ENCODE measurements at places on chromosomes 11 and 22. TPM values are rescaled to one million over a fixed set of nuclear protein-coding genes. Genes with fewer than 3 reads are reported as not detected.

GRCh38 chr11:124749912-124750311 is 2.1 kb downstream of the VSIG2 start:
- H3K27ac ChIP-seq: no peak overlapping the region
- no peak overlapping the region for H3K4me3 ChIP-seq
- no peak for DNase-seq
- peaks cover 32% of the 10 kb centered on the region for H3K4me1 ChIP-seq
- peaks cover 100% of the 10 kb centered on the region for H3K27me3 ChIP-seq
- H3K36me3 ChIP-seq: no peaks in the 10 kb centered on the region

GRCh38 chr11:27174021-27174420 is 133.4 kb downstream of the BBOX1 start:
- H3K4me3 ChIP-seq: no peak overlapping the region
- H3K36me3 ChIP-seq: no peaks in the 10 kb centered on the region
- H3K27ac ChIP-seq: no peak overlapping the region
- H3K27me3 ChIP-seq: no peaks in the 10 kb centered on the region
- no peak for DNase-seq

GRCh38 chr11:124194293-124195188 is 11.4 kb downstream of the OR10D3 start:
- H3K27me3 ChIP-seq: no peaks in the 10 kb centered on the region
- H3K36me3 ChIP-seq: no peaks in the 10 kb centered on the region
- DNase-seq: peak; percentile 78

DNA sequence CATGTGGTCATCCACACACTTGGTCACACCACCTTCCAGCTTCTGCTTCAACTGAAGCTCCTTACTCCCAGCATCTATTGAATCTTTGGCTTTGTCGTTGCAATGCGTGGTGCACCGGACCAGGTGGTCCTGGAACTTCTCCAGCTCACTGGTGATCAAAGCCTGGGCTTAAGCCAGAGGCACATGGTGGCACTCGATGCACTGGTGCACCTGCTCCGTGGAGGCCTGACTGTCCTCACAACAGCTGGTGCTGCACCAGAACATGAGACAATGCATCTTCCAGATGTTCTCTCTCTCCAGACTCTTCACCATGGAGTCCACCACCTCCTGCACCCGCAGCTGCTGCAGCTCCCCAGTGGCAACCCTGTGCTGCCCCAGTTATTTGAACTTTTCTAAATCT is 56.0 kb downstream of the CELSR1 start:
- H3K36me3 ChIP-seq: no peaks in the 10 kb centered on the region
- H3K4me3 ChIP-seq: no peak overlapping the region
- no peak overlapping the region for H3K27ac ChIP-seq
- DNase-seq: no peak

DNA sequence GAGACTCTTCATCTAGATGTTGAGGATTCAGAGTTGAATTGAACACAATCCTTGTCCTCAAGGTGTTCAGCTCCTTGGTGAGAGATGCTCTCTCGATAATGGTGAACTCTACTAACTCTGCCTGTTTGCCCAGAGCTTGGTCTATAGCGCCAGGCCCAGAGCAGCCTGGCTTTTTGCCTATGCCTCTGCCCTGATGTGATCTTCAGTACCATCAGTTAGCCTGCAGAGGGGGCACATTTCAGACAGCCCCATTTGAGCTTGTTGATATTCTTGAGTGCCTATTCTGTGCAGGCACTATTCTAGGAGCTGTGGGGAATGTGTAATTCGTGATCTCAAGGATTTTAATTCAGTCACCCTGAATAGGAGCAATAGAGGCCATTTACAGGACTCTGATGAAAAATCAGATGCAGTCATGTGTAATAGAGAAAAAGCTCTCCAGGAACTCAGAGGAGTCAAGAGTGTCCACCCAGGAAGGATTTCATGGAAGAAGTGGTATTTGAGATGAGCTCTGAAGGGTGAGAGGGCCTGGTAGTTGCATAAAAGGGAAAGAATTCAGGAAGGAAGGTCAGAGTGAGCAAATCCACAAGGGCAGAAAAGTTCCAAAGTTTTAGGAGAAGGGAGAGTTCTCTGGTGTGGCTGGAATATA is 19.3 kb downstream of the GTPBP1 start:
- peaks cover 88% of the 10 kb centered on the region for H3K36me3 ChIP-seq
- H3K27me3 ChIP-seq: no peaks in the 10 kb centered on the region
- no peaks in the 10 kb centered on the region for H3K4me1 ChIP-seq
- H3K4me3 ChIP-seq: no peak overlapping the region

DNA sequence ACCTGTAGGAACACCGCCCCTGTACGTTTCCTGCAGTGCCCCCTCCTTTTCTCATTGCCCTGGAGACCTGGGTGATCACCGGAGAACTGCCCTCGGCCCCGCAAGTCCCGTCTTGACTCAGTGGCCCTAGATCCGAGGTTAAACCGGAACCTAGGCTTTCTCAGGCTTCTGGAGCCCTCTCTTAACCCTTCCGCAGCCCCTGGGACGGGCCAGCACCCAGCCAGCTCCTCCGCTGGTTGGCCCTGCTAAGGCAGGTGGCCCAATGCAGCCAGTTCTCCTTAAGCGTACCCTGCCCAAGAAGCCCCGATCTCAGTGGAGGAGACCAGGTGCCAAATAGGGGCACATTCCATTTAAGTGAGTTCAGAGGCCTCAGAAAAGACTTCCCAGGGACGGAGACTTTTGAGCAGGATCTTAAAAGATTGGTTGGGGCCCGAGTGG is 776 bp downstream of the NLRX1 start:
- no peaks in the 10 kb centered on the region for H3K27me3 ChIP-seq
- H3K27ac ChIP-seq: peak overlapping the region; percentile 75
- peak overlapping the region; percentile 69 for H3K4me3 ChIP-seq
- H3K36me3 ChIP-seq: peaks cover 9% of the 10 kb centered on the region

GRCh38 chr11:79262221-79262620 is 178.6 kb downstream of the TENM4 start:
- peak overlapping the region; percentile 59 for H3K27ac ChIP-seq
- H3K4me1 ChIP-seq: peaks cover 28% of the 10 kb centered on the region

DNA sequence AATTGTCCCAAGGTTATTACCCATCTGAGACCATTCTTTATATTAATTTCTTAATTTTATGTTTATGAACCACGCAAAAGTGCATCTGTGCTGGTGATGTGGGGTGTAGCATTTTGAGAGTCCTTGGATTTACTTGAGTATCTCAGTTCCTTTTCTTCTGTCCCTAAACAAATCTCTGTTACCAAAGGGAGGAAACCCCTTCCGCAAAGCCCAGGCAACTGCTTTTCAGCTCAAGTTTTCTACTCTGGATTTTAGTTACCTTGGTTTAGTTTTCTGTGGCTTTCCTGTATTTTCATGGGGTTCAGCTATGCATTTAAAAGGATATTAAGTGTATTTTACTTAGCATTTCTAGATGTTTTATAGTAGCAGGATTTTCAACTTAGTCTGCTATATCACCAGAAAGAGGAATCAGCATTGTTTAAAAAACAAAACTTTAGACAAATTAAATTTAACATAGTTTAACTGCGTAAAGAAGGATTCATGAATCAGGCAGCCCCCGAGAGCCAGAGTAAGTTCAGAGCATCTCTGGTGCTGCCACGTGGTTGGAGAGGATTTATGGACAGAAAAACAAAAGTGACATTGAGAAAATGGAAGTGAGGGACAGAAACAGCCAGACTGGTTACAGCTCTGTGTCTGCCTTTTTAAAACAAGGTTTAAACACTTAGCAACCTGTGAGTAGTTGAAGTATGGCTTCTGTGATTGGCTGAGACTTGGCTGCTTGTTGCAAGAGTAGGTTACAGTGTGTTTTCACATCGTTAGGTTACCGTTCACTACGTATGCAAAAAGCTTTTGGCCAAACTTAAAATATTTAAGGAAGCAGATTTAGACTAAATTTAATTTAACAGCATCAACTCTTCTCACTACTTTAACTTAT is 9.6 kb downstream of the ADM start:
- no peak overlapping the region for H3K4me3 ChIP-seq
- DNase-seq: peak; percentile 74
- peaks cover 16% of the 10 kb centered on the region for H3K4me1 ChIP-seq
- H3K27ac ChIP-seq: no peak overlapping the region
- H3K27me3 ChIP-seq: peaks cover 7% of the 10 kb centered on the region

DNA sequence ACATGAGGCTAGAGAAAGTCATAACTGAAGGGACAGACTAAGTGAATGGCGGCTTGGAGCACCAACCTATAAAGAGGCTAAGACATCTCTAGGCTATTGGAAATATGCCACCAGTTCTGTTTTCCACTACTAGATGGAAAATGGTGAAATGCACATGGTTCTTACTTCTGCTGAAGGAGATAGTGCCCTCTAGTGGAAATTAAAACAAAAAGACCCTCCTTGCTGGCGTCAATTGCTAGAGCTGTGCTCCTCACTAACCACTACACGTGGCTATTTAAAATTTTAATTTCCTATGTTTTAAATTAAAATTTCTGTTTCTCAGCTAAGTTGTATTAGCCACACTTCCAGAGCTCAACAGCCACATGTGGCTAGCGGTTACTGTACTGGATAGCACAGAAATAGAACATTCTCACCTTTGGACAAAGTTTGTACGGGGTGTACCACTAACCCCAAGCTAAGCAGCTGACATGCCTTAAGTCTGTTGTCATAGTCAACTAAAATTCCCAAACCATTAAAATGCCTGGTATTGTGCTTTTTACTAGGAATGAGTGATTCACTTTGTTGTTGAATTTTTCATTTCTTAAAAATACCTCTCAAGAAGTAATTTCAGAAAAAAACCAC is 34.1 kb upstream of the CALCA start:
- DNase-seq: peak; percentile 2
- H3K36me3 ChIP-seq: no peaks in the 10 kb centered on the region
- H3K27me3 ChIP-seq: no peaks in the 10 kb centered on the region
- H3K4me3 ChIP-seq: no peak overlapping the region
- H3K27ac ChIP-seq: no peak overlapping the region
- no peaks in the 10 kb centered on the region for H3K4me1 ChIP-seq

- H3K27me3 ChIP-seq: no peaks in the 10 kb centered on the region
- H3K36me3 ChIP-seq: no peaks in the 10 kb centered on the region
- no peak for DNase-seq
- no peaks in the 10 kb centered on the region for H3K4me1 ChIP-seq
- no peak overlapping the region for H3K27ac ChIP-seq
- no peak overlapping the region for H3K4me3 ChIP-seq
Measured at GRCh38 chr11:121810291-121810690, 305.7 kb downstream of the BLID start.

DNA sequence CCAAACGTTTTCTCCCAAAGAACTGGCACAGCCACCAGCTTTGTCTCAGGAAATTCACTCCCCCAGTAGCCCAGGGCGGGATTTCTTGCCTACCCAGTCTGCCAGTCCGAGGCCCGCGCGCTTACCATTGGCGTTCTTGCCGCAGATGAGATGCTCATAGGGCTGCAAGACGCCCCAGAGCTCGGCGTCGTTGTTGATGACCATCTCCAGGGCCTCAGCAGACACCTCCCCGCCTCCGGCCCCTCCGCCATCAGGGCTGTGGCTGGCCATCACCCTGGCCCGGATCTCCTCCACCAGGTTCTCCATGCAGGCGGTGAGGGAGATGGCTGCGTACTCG is 1.3 kb downstream of the ABTB2 start:
- no peaks in the 10 kb centered on the region for H3K36me3 ChIP-seq
- DNase-seq: no peak
- peaks cover 29% of the 10 kb centered on the region for H3K4me1 ChIP-seq
- peak overlapping the region; percentile 68 for H3K4me3 ChIP-seq

- no peak for DNase-seq
- no peak overlapping the region for H3K27ac ChIP-seq
- H3K36me3 ChIP-seq: no peaks in the 10 kb centered on the region
- H3K27me3 ChIP-seq: no peaks in the 10 kb centered on the region
Measured at GRCh38 chr11:103007521-103007920, 52.0 kb upstream of the MMP13 start.

DNA sequence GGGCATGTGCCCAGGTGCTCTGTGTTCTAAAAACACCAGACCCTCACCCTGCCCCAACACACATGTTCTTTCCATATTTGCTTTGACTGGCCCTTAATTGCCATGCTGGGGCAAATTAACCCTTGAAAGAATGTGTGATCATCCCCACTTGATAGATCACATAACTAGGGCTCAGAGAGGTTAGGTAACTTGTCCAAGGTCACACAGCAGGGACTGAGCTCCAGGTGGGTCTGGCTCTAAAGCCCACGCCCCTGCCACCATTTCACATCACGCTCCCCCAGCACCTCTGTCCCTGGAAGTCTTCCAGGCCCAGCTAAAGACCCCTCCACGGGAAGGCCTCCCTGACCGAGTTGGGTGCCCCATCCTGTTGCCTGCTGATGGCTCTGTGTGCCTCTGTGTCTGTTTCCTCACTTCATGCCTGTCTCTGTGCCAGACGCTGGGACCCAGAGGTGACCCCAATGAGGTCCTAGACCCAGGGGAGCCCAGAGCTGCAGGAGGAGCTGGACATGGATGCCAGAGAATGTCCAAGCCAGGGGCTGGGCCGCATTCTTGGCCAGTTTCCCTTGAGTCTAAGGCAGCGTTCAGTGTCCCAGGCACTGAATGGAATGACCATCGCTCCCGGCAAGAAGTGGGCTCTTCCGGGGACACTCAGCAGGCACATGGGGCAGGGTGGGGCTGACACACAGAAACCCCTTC is 79.7 kb downstream of the MYO7A start:
- H3K27me3 ChIP-seq: no peaks in the 10 kb centered on the region

GRCh38 chr11:69194396-69194795 is 38.7 kb downstream of the SMIM38 start:
- H3K27ac ChIP-seq: no peak overlapping the region
- peaks cover 12% of the 10 kb centered on the region for H3K27me3 ChIP-seq
- no peak overlapping the region for H3K4me3 ChIP-seq
- H3K4me1 ChIP-seq: no peaks in the 10 kb centered on the region
- no peak for DNase-seq

DNA sequence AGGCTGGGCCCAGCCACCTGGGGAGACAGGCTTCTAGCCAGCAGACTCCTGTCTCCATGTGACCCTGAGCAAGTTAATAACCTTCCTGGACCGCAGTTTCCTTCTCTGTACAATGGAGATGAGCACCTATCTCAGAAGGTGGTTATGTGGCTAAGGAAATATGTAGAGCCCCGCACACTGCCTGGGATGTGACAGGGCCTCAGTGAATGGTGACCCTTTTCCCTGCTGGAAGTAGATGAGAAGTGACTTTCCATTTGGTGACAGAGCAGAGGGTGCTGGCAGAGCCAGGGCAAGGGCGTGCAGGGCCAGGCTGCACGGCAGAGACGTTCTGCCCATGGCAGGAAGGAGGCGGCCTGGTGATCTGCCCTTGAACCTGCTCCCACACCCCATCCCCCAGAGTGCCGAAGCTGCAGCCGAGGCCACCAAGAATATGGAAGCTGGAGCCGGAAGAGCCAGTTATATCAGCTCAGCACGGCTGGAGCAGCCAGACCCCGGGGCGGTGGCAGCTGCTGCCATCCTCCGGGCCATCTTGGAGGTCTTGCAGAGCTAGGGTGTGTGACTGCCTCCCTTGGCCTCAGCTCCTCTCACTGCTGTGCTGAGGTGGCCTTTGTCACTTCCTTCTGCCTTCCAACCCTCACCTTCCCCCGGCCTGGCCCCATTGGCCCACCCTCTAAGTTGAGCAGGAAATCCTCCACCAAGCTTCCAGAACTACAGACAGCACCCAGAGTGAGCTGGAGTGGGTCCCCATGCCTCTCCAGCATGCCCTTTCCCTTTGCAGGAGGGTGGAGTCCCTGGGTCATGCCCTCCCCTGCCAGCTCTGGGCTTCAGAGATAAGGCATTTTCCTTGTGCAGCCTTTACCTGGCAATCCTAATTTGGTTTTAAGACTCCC is 13.2 kb downstream of the TKFC start:
- H3K4me1 ChIP-seq: peaks cover 11% of the 10 kb centered on the region
- no peaks in the 10 kb centered on the region for H3K27me3 ChIP-seq
- no peak for DNase-seq
- H3K27ac ChIP-seq: no peak overlapping the region
- peaks cover 55% of the 10 kb centered on the region for H3K36me3 ChIP-seq

TBX10 gene
- polyA plus RNA-seq: not detected

CHRNA10 gene
- 3.1 TPM for polyA plus RNA-seq

SYTL2 gene
- polyA plus RNA-seq: 99.5 TPM

KRTAP5-10 gene
- not detected for polyA plus RNA-seq

TREH gene
- polyA plus RNA-seq: 0.11 TPM

KREMEN1 gene
- 87.2 TPM for polyA plus RNA-seq

CALCA gene
- polyA plus RNA-seq: not detected
